ENCODE measurements at places on chromosomes 12 and 14. TPM values are rescaled to one million over a fixed set of nuclear protein-coding genes. Genes with fewer than 3 reads are reported as not detected.

The ADCY6 gene
- 40.6 TPM for polyA plus RNA-seq

The ANG gene
- polyA plus RNA-seq = 2.5 TPM

The LBHD2 gene
- polyA plus RNA-seq = not detected

The CMA1 gene
- not detected for polyA plus RNA-seq

The SPTB gene
- 215 TPM for polyA plus RNA-seq

The AQP2 gene
- polyA plus RNA-seq = not detected

The CRIP1 gene
- 36.2 TPM for polyA plus RNA-seq

The CSRNP2 gene
- 27.8 TPM for polyA plus RNA-seq

The KRT81 gene
- polyA plus RNA-seq = 0.14 TPM

The IFNG-AS1 gene
- polyA plus RNA-seq = 0.72 TPM

The HSPB8 gene
- polyA plus RNA-seq = 259 TPM

The KERA gene
- polyA plus RNA-seq = 16.7 TPM

The TMEM30B gene
- polyA plus RNA-seq = 1.1 TPM

The EXOC3L4 gene
- polyA plus RNA-seq = 1.5 TPM

The WIF1 gene
- 0.43 TPM for polyA plus RNA-seq

The C1S gene
- polyA plus RNA-seq = 138 TPM

The MYF6 gene
- polyA plus RNA-seq = 119 TPM

The PZP gene
- 0.52 TPM for polyA plus RNA-seq

The AICDA gene
- polyA plus RNA-seq = 0.23 TPM

The ORAI1 gene
- polyA plus RNA-seq = 44.8 TPM

The TAS2R43 gene
- polyA plus RNA-seq = 0.27 TPM

The RD3L gene
- not detected for polyA plus RNA-seq

The OTOGL gene
- 0.44 TPM for polyA plus RNA-seq

The LPAR5 gene
- polyA plus RNA-seq = 2.4 TPM

The HHIPL1 gene
- polyA plus RNA-seq = 1.5 TPM

The RNU4-1 gene
- polyA plus RNA-seq = not detected

The KCNH3 gene
- polyA plus RNA-seq = 2.0 TPM

All from hindlimb muscle (tissue), 1 donor.